Psoas muscle (tissue), 8 donors: ENCODE measurements at places on chromosomes 1 and 21. TPM values are rescaled to one million over a fixed set of nuclear protein-coding genes. Genes with fewer than 3 reads are reported as not detected.

Gene ADARB1
- polyA plus RNA-seq = 6.4 TPM

Gene UFC1
- polyA plus RNA-seq = 98.2 TPM

Gene SYCP1
- not detected for polyA plus RNA-seq

Gene LDLRAD1
- polyA plus RNA-seq = not detected

Gene OR2L13
- polyA plus RNA-seq = not detected

Gene P3R3URF
- polyA plus RNA-seq = not detected

Gene MSTO1
- 7.5 TPM for polyA plus RNA-seq

Gene LIX1L
- 28.1 TPM for polyA plus RNA-seq

Gene APOBEC4
- polyA plus RNA-seq = not detected

Gene BGLAP
- not detected for polyA plus RNA-seq

Gene RAB7B
- 0.27 TPM for polyA plus RNA-seq

Gene KCNQ4
- 2.1 TPM for polyA plus RNA-seq

Gene OTUD3
- polyA plus RNA-seq = 7.6 TPM

Gene PHLDA3
- 55.1 TPM for polyA plus RNA-seq

Gene TP73
- polyA plus RNA-seq = 0.01 TPM

Gene OVAAL
- polyA plus RNA-seq = not detected
